ENCODE measurements at places on chromosomes 5 and 9.

DNA sequence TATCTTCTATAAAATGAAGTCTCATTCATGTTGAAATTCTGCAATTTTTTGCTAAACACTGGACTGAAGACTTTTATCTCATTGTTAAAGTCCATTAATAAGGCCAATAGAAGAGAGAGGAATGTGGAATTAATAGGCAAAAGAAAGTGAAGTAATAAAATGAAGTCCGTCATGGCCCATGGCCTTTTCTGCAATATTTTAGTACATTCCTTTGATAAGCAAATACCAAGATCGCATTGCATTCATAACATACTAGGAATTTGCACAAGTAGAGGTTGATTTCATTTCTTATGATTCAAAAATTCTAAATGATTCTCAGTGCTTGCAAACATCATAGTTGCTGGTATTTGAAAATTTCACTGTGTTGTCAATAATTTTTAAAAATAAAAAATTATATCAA, 664.0 kb downstream of the NR2F1-AS1 start:
- no peak for DNase-seq

DNA sequence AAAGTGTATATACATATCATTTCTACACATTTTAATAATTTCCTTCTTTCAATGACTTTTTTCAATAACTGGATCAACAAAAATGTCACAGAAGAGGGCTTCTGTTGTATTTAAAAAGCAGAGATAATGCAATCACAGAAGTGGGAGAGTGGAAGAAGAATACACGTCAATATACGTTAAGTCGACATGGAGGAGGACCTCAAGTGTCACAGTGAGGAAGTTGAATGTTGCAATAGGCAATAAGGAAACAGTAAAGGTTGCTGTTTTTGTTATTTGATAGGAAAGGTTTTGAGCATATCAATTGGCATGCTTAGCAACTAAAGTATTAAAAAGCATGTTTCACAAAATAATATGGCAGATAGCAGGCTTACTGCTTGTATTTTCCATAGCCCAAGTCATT, 184.0 kb upstream of the NR4A3 start:
- no peak for DNase-seq

DNA sequence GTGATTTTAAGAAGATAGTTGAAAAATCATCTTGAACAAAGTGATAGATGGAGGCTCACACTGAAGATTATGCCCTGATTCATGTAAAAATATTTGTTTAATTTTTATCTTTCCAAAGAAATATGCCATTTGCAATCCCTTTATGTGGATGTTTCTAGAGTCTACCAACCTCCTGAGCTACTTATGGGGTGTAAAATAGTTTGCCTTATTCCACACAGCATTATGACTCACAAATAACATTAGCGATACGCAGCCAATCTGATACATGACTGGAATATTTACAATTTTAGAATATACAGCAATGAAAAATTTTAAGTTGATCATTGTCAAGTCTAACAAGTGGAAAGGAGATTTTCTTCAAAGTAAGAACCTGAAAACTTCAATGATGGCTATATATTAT, 327.5 kb downstream of the EDIL3 start:
- DNase-seq = no peak

DNA sequence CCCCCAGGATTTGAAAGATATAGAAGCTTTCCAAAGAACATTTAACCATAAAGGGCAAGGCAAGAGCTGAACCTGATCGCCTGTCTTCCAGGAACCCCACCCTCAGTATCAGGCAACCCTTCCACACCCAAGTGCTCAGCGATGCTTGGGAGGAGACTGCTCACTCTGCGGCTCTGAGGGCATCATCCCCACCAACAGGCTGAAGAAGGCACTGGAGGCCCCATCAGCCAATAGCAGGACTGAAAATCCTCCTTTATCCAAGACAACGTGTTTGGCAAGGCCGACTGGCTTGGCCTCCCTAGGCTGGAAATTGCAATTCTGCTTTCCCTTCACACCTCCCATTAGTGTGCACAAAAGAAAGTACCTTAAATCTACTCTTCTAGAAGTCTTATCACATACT, 1.4 kb upstream of the PPP2CA start:
- DNase-seq = peak; percentile 42

GRCh38 chr9:6646293-6646636, 736 bp upstream of the GLDC start:
- no peak for DNase-seq

All from hypothalamus (tissue), 51 donors.